ENCODE measurements at places on chromosomes 12 and 14. TPM values are rescaled to one million over a fixed set of nuclear protein-coding genes. Genes with fewer than 3 reads are reported as not detected.

The SLC38A4 gene
- 0.12 TPM for total RNA-seq

The C12orf56 gene
- total RNA-seq: 0.05 TPM

The MYL2 gene
- 1.3 TPM for total RNA-seq

The GPRC5D gene
- not detected for total RNA-seq

The ZFYVE1 gene
- 10.7 TPM for total RNA-seq

The CLEC1B gene
- not detected for total RNA-seq

The MEG3 gene
- total RNA-seq: 34.5 TPM

The LRRC10 gene
- not detected for total RNA-seq

The IRAK4 gene
- total RNA-seq: 4.1 TPM

The IGF1 gene
- total RNA-seq: not detected

The KRT85 gene
- total RNA-seq: 0.05 TPM

The TSPAN9 gene
- 53.0 TPM for total RNA-seq

The DEPDC4 gene
- 1.2 TPM for total RNA-seq

The RNF212B gene
- total RNA-seq: not detected

The PRH2 gene
- not detected for total RNA-seq

The ABHD4 gene
- total RNA-seq: 49.5 TPM

The INHBC gene
- total RNA-seq: not detected

The DCP1B gene
- 8.2 TPM for total RNA-seq

The ASCL1 gene
- not detected for total RNA-seq

The PLXNC1 gene
- total RNA-seq: 0.12 TPM

The FBLN5 gene
- total RNA-seq: 7.3 TPM

The COX8C gene
- not detected for total RNA-seq

The VRTN gene
- 0.02 TPM for total RNA-seq

All from A549 treated with AZD2906 at 1 μM for 4 hours (cell line).